ENCODE measurements at places on chromosomes 2 and 18. TPM values are rescaled to one million over a fixed set of nuclear protein-coding genes. Genes with fewer than 3 reads are reported as not detected.
A peak's percentile ranks its signal among the peaks of the same experiment; 100 is the strongest.

DNA sequence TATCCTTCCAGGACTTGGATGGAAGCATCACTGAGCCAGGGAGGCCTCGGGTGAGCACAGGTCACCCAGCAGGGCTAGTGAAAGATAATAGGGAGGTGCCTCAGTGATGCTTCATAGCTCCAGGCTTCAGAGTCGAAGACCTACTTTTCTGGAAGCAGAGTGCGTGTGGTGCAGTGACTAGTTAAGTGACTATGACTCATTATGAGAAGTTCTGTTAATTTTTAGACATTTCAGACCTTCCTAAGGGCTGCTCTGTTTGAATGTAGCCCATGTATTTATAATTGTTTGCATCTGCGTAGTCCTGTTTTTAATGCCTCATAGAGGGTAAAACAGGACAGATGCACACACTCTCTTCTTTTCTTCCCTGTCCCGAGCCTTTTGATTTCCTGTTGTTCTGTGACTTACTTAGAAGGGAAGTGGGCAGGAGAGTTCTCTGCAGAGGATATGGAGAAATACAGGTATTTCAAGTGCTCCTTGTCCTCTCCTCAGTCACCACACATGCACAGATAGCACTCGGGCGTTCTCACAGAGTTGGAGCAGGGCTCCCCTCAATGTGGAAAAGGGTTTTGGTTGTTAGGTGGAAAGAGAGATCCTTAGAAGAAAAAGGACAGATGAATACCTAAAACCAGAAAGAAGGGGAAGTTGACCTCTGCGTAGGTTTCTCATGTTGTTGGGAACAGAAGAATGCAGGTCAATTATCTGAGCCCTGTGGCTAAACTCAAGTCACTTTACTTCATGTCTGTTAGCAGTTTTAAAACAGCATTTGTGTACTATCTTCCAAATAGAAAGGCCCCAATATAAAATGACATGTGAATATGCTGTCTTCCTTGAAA, 34.7 kb downstream of the RALB start:
- H3K27me3 ChIP-seq: no peaks in the 10 kb centered on the region
- no peak overlapping the region for H3K4me3 ChIP-seq
- H3K27ac ChIP-seq: no peak overlapping the region
- peaks cover 26% of the 10 kb centered on the region for H3K36me3 ChIP-seq
- H3K4me1 ChIP-seq: peaks cover 13% of the 10 kb centered on the region

DNA sequence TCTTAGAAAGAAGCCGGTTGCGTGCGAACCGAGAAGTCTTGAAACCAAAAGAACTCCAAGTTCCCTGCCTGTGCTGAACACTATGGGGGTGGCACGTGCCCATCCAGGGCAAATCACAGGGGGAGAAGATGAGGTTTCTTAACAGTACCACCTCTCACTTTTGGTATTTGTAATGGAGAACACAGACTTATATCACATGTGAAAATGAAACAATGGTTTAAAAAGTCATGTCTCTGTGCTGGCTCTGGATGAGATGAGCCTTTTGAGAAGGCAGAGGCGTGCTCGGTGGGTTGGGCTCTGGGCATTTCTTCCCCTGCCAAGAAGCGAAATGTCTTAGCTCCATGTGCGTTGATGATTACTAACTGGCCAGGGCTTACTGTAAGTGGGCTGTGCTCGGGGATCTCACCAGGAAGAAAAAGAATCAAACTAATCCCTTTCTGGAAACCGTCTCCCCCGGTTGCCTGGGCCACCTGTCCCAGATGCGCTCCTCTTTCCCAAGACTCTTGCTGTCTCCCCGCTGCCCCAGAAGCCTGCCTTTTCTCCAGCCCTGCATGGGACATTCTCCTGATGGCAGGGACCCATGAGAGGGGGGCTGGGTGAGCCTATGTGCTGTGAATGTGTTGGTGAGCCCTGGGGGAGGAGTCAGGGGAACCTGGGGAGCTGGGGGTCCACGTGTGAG, 252.9 kb downstream of the PRKCE start:
- H3K4me3 ChIP-seq: no peak overlapping the region
- no peak overlapping the region for H3K27ac ChIP-seq
- H3K27me3 ChIP-seq: no peaks in the 10 kb centered on the region
- H3K36me3 ChIP-seq: no peaks in the 10 kb centered on the region

The SERPINB12 gene
- total RNA-seq: not detected

The SULT1C4 gene
- not detected for total RNA-seq

- no peaks in the 10 kb centered on the region for H3K36me3 ChIP-seq
- H3K27me3 ChIP-seq: peaks cover 46% of the 10 kb centered on the region
- H3K4me3 ChIP-seq: no peak overlapping the region
- H3K4me1 ChIP-seq: no peaks in the 10 kb centered on the region
These were observed 20.3 kb downstream of the TBR1 start for GRCh38 chr2:161436411-161436810.

DNA sequence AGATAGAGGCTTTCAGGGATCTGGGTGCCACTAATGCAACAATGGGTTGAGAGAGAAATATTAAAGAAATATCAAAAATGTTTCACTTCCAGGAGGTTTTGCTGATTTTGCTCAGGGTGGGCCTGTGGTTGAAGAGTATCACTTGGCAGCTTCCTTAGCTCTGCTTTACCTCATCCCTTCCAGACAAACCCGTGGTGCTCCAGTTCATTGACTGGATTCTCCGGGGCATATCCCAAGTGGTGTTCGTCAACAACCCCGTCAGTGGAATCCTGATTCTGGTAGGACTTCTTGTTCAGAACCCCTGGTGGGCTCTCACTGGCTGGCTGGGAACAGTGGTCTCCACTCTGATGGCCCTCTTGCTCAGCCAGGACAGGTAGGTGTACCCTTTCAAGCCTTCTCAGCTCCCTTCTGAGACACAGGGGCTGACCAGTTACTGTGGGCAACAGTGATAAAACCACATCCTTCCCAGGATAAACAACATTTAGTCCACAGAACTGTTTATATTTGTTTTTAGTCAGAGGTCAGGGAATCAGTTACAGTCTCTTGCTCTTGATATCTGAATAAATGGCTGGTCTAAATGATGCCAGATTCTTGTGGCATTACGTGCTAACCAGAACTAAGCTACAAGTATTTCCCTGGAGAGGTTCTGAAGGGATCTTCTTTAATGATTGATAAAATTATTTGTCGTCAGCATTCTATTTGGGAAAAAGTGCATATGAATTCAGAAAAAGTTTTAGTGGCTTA, 7.0 kb downstream of the SLC14A1 start:
- H3K4me1 ChIP-seq: no peaks in the 10 kb centered on the region
- no peak overlapping the region for H3K27ac ChIP-seq
- no peaks in the 10 kb centered on the region for H3K27me3 ChIP-seq
- H3K36me3 ChIP-seq: peaks cover 4% of the 10 kb centered on the region
- DNase-seq: no peak

GRCh38 chr18:33210575-33211189, 229.8 kb downstream of the CCDC178 start:
- H3K4me1 ChIP-seq: no peaks in the 10 kb centered on the region
- H3K27ac ChIP-seq: no peak overlapping the region
- DNase-seq: no peak

GRCh38 chr18:24934258-24934932, 417.6 kb downstream of the ZNF521 start:
- no peaks in the 10 kb centered on the region for H3K27me3 ChIP-seq
- H3K4me1 ChIP-seq: no peaks in the 10 kb centered on the region
- H3K27ac ChIP-seq: no peak overlapping the region
- no peak for DNase-seq
- H3K4me3 ChIP-seq: no peak overlapping the region

DNA sequence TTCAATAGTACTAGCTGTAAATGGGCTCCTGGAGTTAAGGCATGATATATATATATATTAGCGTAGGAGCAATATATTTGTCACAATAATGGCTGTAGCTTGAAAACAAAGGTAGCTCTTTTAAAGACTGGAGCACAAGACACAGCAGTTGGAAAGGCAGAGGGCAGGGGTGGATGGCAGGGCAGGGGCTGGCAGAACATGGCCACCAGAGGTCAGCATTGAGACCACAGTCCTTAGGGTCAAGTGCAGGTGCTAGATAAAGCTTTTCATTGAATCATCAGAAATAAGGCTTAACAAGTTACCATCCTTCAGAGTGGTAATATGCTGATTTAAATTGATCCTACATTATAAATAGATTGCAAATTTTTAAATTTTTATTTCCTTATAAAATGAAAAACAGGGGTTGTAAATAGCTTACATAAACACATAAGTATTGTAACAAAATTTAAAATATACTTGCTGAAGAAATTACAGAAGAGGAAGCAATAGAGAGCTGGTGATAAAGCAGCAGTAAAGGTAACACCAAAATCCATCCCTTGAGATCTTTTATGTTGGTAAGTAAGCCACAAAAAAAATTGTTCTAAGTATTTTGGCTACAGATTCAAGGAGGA, 161.2 kb upstream of the PIEZO2 start:
- no peak for DNase-seq
- H3K27ac ChIP-seq: no peak overlapping the region
- no peaks in the 10 kb centered on the region for H3K36me3 ChIP-seq
- H3K4me3 ChIP-seq: no peak overlapping the region

The PAX8 gene
- total RNA-seq: 0.52 TPM

- peaks cover 17% of the 10 kb centered on the region for H3K4me1 ChIP-seq
- H3K4me3 ChIP-seq: no peak overlapping the region
- no peaks in the 10 kb centered on the region for H3K27me3 ChIP-seq
- no peaks in the 10 kb centered on the region for H3K36me3 ChIP-seq
- no peak for DNase-seq
- no peak overlapping the region for H3K27ac ChIP-seq
These were observed 4.1 kb upstream of the VRK2 start for GRCh38 chr2:58042486-58042970.

The NEU2 gene
- total RNA-seq: not detected

GRCh38 chr2:223470602-223471001, 131.6 kb downstream of the SCG2 start:
- H3K4me3 ChIP-seq: no peak overlapping the region
- H3K27me3 ChIP-seq: no peaks in the 10 kb centered on the region
- DNase-seq: no peak
- H3K4me1 ChIP-seq: no peaks in the 10 kb centered on the region
- H3K27ac ChIP-seq: no peak overlapping the region
- no peaks in the 10 kb centered on the region for H3K36me3 ChIP-seq

- H3K36me3 ChIP-seq: no peaks in the 10 kb centered on the region
- peaks cover 13% of the 10 kb centered on the region for H3K4me1 ChIP-seq
- H3K4me3 ChIP-seq: no peak overlapping the region
These were observed 116.0 kb upstream of the RAB27B start for GRCh38 chr18:54712306-54712705.

DNA sequence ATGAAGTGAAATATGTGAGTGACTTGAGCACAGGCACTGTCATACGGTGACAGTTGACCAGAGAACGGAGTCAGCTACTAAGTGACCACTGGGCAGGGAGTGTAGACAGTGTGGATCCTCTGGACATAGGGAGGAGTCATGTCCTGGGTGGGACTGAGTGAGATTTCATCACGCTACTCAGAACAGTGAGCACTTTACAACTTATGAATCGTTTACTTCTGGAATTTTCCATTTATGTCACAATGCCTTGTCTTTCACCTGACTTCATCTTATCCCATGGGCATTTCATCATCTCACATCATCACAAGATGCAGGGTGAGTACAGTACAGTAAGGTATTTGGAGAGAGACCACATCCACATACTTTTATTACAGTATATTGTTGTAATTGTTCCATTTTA, 29.0 kb downstream of the PTPRM start:
- no peak overlapping the region for H3K4me3 ChIP-seq
- DNase-seq: no peak
- no peaks in the 10 kb centered on the region for H3K36me3 ChIP-seq
- no peaks in the 10 kb centered on the region for H3K27me3 ChIP-seq
- H3K4me1 ChIP-seq: no peaks in the 10 kb centered on the region

The GKN2 gene
- not detected for total RNA-seq

- DNase-seq: peak; percentile 9
- H3K4me3 ChIP-seq: no peak overlapping the region
- no peaks in the 10 kb centered on the region for H3K36me3 ChIP-seq
- H3K4me1 ChIP-seq: no peaks in the 10 kb centered on the region
- H3K27ac ChIP-seq: no peak overlapping the region
- H3K27me3 ChIP-seq: no peaks in the 10 kb centered on the region
These were observed 22.5 kb upstream of the CDKL4 start for GRCh38 chr2:39266139-39266805.

GRCh38 chr2:147479358-147479757, 365.5 kb upstream of the ACVR2A start:
- no peak for DNase-seq
- H3K4me1 ChIP-seq: no peaks in the 10 kb centered on the region
- H3K27me3 ChIP-seq: no peaks in the 10 kb centered on the region
- no peak overlapping the region for H3K27ac ChIP-seq

- no peaks in the 10 kb centered on the region for H3K27me3 ChIP-seq
- H3K4me3 ChIP-seq: no peak overlapping the region
- no peaks in the 10 kb centered on the region for H3K4me1 ChIP-seq
- no peaks in the 10 kb centered on the region for H3K36me3 ChIP-seq
- no peak for DNase-seq
These were observed 468.2 kb downstream of the TDRD15 start for GRCh38 chr2:21591926-21592325.

GRCh38 chr2:18426174-18426573, 134.3 kb downstream of the RDH14 start:
- DNase-seq: no peak
- H3K36me3 ChIP-seq: no peaks in the 10 kb centered on the region
- no peaks in the 10 kb centered on the region for H3K27me3 ChIP-seq

DNA sequence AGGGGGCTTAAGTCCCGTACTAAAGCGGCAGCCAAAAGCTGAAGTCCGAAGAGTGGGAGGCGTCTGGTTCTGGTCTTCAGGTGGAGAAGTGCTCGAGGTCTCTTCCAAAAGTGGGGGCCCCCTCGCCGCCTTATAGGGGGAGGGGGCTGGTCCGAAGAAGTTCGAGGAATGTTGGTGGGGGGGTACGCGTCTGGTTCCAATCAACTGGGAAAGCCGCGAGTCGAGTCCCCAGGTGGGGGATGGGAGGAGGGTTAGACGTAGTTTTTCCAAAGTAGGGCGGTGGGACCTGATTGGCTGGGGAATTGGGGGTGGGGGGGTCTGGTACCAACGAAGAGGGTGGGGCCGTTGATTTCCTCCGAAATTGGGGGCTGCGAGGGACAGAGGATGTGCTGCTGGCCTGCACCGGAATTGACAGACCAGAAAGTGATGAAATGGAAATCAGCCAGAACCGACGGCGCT, 594 bp downstream of the ITM2C start:
- DNase-seq: no peak
- peaks cover 54% of the 10 kb centered on the region for H3K4me1 ChIP-seq
- H3K27me3 ChIP-seq: peaks cover 2% of the 10 kb centered on the region
- H3K4me3 ChIP-seq: peak overlapping the region; percentile 70
- H3K27ac ChIP-seq: no peak overlapping the region

- H3K27ac ChIP-seq: no peak overlapping the region
- H3K27me3 ChIP-seq: no peaks in the 10 kb centered on the region
- H3K36me3 ChIP-seq: no peaks in the 10 kb centered on the region
These were observed 82.3 kb downstream of the ANTXR1 start for GRCh38 chr2:69095305-69095704.
